ENCODE measurements at places on chromosomes 13 and 19.

DNA sequence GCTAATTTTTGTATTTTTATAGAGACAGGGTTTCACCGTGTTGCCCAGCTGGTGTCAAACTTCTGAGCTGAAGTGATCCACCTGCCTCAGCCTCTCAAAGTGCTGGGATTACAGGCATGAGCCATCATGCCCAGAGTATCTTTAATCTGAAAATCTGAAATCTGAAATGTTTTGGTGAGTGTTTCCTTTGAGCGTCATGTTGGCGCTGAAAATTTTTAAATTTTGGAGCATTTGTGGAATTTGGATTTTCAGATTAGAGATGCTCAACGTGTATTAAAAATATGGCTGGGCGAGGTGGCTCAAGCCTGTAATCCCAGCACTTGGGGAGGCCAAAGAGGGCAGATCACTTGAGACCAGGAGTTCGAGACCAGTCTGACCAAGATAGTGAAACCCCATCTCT, 5.1 kb upstream of the CPAMD8 start:
- DNase-seq = no peak

- peak; percentile 47 for DNase-seq
Observed at GRCh38 chr19:18366021-18366435, 19.9 kb upstream of the GDF15 start.

- peak; percentile 61 for DNase-seq
Observed at GRCh38 chr19:39563408-39563807, 23.4 kb upstream of the EID2 start.

DNA sequence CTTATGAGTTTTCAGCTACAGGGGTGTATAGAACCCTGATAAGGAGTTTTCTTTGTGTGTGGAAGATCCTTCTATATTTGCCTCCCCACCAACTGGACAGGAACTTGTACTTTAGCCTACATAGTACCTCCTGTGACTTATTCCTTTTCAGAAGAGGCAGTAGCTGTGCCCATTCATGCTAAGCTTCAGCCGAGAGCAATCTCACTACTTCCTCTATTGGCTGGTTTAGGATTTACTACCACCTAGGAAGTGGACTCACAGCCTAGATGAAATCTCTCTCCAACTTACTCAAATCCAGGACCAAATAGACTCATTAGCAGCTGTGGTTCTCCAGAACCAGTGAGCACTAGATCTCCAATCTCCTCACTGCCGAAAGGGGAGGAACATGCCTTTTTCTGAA, 2.3 kb upstream of the REX1BD start:
- DNase-seq = no peak

DNA sequence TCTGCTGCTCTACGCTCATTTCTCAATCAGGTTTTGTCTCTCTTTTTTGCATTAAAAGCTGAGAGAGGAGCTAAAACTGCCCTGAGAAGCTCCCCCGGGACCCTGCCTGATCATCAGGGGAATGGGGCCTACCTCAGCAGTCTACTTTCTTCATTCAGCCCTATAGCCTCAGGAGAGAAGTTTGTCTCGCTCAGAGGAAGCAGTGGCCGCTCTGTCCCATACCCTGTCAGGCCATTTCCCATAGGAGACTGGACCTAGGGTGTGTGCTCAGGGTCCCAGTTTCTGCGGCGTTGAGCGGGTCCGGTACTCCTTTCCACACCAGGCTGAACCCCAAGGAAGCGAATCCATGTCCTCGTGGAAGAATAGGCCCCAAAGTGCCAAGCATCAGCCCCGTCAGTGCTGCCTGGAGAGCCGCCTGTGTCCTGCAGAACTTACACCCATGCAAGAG, 21.7 kb downstream of the UBE2L5 start:
- no peak for DNase-seq
